ENCODE measurements at places on chromosomes 5 and 9. TPM values are rescaled to one million over a fixed set of nuclear protein-coding genes. Genes with fewer than 3 reads are reported as not detected.

The NDUFS4 gene
- 80.1 TPM for total RNA-seq

The PLPP1 gene
- total RNA-seq, result 44.8 TPM

The LCN9 gene
- total RNA-seq, result not detected

The PCDHA8 gene
- not detected for total RNA-seq

The SLC36A1 gene
- total RNA-seq, result 11.1 TPM

The GRXCR2 gene
- not detected for total RNA-seq

The NUP188 gene
- 51.4 TPM for total RNA-seq

The PIP5K1B gene
- not detected for total RNA-seq
